Adrenal gland (tissue), 19 donors: ENCODE measurements at places on chromosomes 2 and 18. TPM values are rescaled to one million over a fixed set of nuclear protein-coding genes. Genes with fewer than 3 reads are reported as not detected.

- DNase-seq, result peak; percentile 20
Measured at GRCh38 chr18:22233266-22233665, 63.9 kb downstream of the GATA6 start.

Gene EPHA4
- polyA plus RNA-seq, result 4.0 TPM

Gene SERPINB12
- not detected for polyA plus RNA-seq

DNA sequence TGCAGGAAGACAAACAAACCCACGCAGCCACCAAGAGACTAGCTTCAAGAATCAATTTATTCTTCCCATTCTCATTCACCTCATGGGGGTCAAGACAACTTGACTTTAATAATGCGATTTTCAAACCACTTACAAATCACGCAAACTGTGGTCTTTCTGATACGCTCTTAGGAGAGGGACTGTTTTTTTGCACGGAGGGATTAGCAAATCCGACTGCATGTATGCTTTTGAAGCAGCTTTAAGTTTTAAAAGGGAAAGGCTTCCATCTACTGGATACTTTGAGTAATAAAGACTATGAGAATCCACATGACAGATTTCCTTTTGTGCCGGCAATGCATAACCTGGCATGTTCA, 322.9 kb upstream of the KCNJ3 start:
- DNase-seq, result no peak

- DNase-seq, result peak; percentile 27
Measured at GRCh38 chr2:200810252-200810997, 1.3 kb upstream of the BZW1 start.

DNA sequence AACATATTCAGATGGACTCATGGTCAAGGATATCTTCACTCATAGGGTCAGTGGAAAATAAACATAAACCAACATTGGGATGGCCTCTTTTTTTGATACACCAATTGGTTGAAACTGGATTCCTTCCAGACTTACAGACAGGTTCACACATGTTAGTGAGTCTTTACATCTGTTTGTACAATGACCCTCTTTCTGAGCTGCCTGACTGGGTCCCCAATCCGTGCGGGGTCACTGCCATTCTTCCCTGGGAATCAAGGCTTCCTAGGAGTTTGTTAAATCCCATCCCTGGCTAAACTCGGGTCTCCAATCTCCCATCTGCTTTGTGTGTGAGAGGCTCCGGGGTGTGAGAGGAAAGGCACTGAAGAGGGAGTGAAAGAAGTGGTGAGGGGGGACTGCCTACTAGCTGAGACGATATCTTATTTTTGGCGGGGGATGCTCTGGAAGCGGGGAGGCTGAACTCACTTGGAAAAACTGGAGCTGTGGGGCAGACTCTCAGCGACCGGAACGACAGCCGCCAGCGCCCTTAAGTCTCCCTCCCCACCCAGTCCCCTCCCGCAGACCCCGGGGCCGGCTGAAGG, 487 bp downstream of the STARD6 start:
- DNase-seq, result no peak

- no peak for DNase-seq
Measured at GRCh38 chr2:38600242-38600891, 2.4 kb downstream of the HNRNPLL start.

Gene ZBTB7C
- polyA plus RNA-seq, result 6.0 TPM

DNA sequence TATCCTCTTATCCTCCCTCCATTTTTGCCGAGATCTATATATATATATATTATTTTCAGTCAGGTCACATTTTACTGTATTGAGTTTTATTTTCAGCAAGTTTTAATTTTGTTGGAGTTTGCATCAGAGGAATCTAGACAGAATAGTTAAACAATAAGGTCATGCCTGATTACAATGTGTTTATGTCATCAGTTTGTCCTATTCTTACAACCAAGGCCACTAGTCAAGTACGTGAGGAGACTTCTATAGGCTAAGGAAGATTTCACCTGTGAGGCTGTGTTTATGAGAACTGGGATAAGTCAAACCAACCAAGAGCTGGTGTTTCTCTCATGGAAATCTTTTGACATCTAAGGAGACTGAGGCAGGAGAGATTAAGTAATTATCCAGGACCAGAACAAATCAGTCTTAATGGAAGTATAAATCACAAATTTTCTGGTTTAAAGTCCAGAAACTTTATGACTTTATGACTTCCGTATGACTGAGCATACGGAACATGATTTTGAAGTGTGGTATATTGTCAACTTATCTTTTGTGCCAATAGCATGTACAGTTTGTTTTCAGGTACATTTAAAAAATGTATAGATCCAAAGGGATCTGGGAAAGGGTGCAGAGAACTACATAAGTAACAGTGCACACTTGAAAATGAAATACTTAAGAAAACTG, 100.0 kb upstream of the DTNA start:
- no peak for DNase-seq

- DNase-seq, result peak; percentile 38
Measured at GRCh38 chr2:105256431-105257047, 15.0 kb downstream of the GPR45 start.

Gene VSNL1
- 13.0 TPM for polyA plus RNA-seq

Gene SERPINB3
- polyA plus RNA-seq, result not detected

- no peak for DNase-seq
Measured at GRCh38 chr18:77098029-77098428, 34.6 kb downstream of the MBP start.

Gene PRKAG3
- polyA plus RNA-seq, result not detected

DNA sequence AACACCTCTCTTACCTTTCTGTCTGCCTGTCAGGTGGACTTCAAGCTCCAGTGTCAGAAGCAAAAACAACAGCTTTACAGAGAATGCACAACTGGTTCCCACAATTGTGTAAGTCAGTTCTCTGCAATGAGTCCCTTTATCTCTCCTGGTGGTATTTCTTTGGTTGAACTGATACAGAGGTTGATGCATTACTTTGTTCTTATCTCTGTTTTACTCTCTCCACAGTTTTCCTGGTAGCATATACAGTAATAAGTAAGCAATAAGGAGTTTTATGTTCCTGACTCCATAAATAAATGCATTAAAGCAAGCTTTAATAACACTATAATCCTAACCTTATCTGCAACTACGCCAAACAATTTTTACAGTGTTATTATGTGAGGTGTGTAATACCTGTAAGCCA, 310.3 kb upstream of the GYPC start:
- no peak for DNase-seq

Gene CNGA3
- 0.16 TPM for polyA plus RNA-seq

DNA sequence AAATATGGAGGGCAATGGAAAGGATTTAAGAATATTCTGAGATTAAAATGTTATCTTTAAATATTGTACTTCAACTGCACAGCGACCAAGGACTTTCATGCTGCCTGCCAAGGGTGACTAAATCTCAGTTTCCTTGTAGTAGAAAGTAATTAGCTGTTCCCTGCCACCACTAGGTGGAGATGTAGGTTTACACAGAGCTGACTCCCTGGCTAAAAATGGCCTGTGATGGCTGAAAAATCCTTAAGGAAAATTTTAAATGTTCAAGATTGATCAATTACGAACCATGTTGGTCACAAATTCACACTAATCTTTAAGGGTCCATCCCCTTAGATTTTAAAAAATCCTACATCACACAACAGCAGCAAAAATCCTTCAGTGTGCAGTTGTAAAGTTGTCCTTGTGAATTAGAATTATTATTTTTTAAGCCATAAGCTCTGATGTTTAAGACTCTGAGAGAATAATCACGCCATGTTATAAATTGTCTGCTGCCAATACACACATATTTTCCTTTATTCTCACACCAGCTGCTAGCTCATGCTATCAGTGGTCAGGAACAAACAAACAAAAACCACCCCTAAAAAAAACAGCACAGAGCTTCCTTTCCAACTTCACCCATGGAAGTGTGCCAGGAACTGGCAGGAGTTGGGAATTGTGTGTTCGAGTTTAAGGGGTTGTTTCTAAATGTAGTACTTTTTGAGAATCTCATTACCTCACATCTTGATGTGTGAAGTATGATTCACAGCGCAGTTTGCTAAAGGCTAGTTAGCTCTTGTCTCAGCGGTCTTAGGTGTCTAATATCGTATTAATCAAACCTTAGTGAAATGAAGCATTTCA, 399.8 kb downstream of the TMEM182 start:
- DNase-seq, result peak; percentile 53

GRCh38 chr2:231987124-231987727, 25.7 kb downstream of the DIS3L2 start:
- DNase-seq, result no peak

GRCh38 chr2:84858123-84858522, 22.8 kb downstream of the TRABD2A start:
- no peak for DNase-seq

GRCh38 chr18:35696307-35696706, 114.8 kb downstream of the GALNT1 start:
- DNase-seq, result no peak

Gene UGT1A3
- not detected for polyA plus RNA-seq

- DNase-seq, result no peak
Measured at GRCh38 chr2:38492042-38492615, 110.6 kb downstream of the HNRNPLL start.

Gene PCARE
- 0.03 TPM for polyA plus RNA-seq

GRCh38 chr18:25299426-25300300, 52.3 kb downstream of the ZNF521 start:
- no peak for DNase-seq

GRCh38 chr2:202360646-202361045, 15.5 kb upstream of the BMPR2 start:
- DNase-seq, result no peak

DNA sequence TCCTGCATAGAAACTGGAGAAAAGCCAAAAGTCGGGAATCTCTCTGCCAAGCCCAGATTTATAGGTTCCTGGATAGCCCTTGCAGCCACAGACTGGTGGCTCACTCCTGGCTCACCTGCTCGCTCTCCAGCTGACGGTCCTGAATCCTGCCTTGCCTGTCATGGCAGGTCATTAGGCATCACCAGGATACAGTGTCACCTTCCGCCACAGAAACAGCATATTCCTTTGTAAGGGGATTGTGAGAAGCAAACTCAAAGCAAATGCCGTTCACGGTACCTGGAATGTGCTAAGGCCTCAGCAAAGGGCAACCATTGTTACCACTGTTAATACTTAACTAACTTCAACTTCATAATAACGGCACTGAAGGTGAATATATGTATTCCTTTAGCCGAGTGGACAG, 57.1 kb upstream of the GPR45 start:
- no peak for DNase-seq

GRCh38 chr2:31234683-31235503, 941 bp downstream of the EHD3 start:
- no peak for DNase-seq

DNA sequence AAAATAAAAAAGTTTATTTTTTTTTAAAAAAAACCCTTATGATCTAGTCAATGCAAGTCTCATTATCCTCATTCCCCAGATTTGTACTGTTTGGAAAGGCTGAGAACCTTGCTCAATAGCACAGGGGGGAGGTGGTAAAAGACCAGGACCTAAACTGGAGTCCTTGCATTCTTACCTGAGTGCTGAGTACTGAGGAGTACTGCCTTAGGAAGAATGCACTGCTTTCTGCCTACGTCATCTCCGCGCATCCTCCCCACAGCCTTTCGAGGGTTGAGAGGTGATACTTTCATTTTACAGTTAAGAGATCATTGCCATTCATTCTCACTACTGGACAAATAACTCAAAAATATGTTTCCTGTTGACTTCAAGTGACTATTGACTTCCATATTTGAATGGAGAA, 73.8 kb downstream of the MAP3K20 start:
- no peak for DNase-seq

Gene NOSTRIN
- polyA plus RNA-seq, result 49.9 TPM

GRCh38 chr2:220163486-220163885, 536.1 kb downstream of the SLC4A3 start:
- no peak for DNase-seq

DNA sequence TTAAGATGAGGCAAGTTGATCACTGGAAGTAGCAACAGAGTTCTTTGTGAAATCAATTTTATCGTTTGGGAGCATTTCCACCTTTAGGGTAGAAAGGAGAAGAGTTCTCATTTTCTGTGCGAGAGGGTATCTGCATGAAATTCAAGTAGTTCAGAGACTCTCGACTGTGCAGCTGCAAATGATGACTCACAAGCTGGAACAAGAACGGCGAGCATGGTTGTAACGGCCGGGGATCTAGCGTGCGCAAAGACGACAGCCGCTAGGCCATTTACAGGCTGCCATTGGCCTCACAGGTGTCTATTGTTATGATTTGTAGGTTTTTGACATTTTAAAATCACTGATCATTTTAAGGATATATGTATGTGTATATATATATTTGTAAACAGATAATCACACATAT, 5.2 kb downstream of the KLHL29 start:
- DNase-seq, result no peak

GRCh38 chr2:85666435-85667316, 1.3 kb downstream of the SFTPB start:
- DNase-seq, result no peak

Gene CYS1
- polyA plus RNA-seq, result 0.05 TPM

- no peak for DNase-seq
Measured at GRCh38 chr2:207131594-207131993, 34.2 kb downstream of the KLF7 start.

DNA sequence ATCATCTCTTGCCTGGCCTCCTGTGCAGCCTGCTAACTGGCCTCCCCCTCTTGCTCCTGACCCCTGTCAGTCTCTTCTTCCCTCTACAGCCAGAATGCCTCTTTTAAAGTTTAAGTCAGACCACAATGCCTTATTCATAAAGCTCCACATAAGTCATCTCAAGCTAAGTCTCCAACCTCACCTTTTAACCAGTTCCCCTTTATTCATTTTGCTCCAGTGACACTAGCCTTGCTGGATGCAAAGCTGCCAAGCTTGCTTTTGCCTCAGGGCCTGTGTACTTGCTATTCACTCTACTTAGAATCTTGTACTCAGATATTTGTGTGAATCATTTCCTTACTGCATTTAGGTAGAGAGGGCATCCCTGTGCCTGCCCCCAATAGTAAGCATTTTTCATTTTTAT, 180.9 kb downstream of the PDE1A start:
- DNase-seq, result no peak

Gene COBLL1
- 212 TPM for polyA plus RNA-seq

Gene POTEC
- not detected for polyA plus RNA-seq

DNA sequence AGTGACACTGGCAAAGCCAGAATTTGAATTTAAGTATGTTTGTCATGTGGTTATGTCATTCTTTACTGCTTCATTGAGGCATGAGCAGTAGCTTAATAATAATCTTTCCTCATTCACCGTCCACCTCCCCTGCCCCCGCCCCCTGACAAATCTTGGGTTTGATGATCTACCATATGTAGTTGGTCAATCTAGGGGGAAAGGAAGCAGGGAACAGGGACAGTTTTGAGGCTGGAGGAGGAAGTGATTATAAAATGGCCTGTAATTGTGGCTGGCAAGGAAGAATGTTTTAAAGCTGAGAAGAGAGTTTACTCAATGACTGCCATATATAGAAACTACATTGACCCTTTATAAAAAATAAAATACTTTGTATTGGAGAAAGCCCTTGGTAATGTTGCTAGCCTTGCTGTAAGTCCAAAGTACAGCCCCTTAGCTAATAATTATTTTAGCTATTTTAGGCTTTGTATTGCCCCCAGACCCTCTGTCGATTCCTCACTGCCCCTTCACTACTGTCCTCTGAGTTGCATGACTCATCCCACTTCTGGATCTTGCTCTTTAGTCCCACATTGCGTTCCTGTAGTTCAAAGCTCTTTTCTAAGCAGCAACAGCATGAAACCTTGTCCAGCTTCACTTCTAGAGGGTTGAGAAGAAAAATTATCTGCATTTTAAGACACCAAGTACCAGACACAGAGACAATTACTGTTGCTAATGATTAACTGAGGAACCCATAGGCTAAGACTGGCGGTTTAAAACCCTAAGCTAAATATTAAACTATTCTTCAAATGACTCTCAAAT, 38.4 kb downstream of the PELI1 start:
- no peak for DNase-seq
